ENCODE measurements at places on chromosomes 11 and 22. TPM values are rescaled to one million over a fixed set of nuclear protein-coding genes. Genes with fewer than 3 reads are reported as not detected.

TRMT2A gene
- total RNA-seq, result 40.4 TPM

OR56A1 gene
- under 0.01 TPM for total RNA-seq

SMTNL1 gene
- total RNA-seq, result 107 TPM

OR52A1 gene
- total RNA-seq, result not detected

HOATZ gene
- not detected for total RNA-seq

FAM111B gene
- total RNA-seq, result 12.0 TPM

GGTLC2 gene
- not detected for total RNA-seq

DNA sequence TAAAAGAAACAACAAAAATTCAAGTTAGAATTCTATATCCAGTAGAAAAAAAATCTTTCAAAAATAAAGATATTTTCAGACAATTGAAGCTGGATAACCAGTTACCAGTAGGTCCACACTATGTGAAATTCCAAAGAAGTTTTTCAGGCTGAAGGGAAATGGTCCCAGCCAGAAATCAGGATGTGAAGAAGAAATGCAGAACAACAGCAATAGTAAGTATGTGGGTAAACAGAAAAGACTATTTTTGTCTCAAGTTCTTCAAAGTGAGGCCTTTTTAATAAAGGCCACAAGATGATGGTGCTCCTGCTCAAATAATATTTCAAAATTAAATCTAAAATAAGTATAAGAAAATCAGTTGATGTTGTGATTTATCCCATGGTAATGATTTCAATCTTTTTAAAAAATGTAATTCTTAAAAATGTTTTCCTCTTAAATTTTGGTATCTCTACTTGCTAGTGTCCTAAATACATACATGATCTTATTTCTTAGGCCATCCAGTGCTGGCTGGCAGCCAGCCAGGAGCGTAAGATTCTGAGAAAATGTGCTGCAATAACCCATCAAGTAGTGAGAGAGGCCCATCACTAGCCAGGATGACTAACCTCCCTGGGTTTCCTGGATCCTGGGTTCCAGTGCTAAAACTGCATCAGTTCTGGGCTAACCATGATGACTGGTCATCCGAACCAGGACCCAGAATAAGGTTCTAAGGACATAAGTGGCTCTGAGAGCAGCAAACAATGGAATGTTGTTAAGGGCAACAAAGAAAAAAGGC, 15.6 kb upstream of the UCP3 start:
- peak; percentile 28 for DNase-seq

DNA sequence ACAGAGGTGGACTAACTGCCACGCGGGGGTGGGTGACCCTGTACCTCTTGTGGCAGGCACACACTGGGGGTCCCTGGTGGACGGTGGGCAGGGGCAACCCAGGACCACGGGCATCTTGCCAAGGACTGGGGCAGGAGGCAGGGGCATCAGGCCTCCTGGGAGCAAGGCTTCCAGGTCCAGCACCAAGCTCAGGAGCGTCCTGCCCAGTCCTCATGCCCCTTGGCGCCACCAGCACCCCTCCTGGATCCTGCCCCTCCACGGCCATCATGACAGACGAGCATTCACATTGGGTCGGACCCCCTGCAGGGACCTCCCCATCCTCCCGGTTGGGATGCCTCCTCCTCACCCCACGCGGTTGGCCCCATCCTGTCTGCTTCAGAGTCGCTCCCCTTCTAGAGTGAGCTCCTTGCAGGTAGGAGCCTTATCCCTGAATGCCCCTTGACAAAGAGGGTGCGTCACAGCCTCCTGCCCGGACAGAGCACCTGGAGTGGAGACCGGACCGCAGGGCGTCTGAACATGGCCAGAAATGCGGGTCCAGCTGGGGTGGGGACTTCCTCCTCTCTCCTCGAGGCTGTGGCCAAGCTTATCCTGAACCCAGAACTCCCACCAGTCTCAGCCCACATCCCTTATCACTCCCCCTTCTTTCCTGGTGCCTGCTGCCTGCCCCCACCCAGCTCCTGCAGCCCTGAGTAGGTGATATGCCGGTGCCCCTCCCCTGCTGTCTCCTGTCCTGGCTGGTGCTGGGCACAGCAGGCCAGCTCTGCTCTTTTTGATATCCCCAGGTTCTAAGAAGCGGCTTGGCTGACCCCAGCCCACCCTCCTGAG, 40.3 kb downstream of the IGF2 start:
- no peak for DNase-seq

DNA sequence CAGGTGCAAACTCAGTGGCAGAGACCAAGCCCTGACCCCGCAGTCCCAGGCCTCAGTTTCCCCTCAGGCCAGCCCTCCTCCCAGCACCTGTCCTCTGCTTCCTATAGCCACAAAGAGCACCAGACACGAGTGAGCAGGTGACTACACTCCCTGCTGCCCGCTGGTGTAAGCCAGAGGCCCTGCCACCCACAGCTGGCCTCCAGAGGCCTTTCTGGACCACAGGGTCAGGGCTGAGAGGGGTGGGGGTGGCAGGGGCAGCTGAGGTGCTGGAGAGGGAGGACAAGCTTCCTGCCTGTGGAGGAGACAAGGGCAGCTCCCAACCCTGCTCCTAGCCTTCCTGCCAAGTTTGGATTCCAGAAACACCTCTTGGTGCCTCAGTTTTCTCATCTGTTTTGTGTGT, 31.3 kb upstream of the WNT7B start:
- DNase-seq, result no peak

DNA sequence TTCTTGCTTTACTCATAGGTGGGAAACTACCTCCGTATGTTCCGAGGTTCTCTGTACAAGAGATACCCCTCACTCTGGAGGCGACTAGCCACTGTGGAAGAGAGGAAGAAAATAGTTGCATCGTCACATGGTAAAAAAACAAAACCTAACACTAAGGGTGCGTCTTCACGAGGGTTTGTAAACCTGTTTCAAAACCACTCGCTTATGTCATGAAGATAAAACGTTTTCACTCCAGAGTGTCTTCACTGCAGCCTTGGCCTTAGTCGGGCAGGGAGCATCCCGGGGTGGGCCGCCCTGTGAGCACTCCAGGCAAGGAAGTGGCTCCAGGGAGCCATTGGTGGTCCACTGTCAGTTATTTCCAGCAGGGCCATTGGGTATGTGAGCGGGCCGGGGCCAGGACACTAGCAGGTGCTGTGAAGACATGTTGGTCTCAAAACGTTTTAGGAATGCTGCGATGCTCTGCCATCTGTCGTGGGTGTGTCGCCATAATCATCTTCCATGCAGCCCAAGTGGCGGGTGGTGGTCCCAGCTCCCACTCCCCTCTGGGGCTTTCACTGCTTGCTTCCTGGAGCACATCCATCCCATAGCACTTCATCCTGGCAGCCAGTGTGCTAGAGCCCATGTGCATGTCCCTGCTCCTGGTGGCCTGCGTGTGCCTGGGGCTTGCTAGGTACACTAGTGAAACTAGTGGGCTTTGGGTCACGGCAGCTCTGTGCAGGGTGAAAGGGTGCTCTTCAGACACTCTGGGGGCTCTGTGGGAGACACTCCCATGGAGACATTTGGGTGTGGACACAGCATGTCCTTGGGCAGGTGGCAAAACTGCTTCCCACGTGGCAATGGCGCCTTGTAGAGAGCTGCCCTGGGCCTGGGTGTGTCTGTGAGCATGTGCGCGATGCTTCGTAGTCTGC, 5.2 kb downstream of the SMARCB1 start:
- no peak for DNase-seq

DNA sequence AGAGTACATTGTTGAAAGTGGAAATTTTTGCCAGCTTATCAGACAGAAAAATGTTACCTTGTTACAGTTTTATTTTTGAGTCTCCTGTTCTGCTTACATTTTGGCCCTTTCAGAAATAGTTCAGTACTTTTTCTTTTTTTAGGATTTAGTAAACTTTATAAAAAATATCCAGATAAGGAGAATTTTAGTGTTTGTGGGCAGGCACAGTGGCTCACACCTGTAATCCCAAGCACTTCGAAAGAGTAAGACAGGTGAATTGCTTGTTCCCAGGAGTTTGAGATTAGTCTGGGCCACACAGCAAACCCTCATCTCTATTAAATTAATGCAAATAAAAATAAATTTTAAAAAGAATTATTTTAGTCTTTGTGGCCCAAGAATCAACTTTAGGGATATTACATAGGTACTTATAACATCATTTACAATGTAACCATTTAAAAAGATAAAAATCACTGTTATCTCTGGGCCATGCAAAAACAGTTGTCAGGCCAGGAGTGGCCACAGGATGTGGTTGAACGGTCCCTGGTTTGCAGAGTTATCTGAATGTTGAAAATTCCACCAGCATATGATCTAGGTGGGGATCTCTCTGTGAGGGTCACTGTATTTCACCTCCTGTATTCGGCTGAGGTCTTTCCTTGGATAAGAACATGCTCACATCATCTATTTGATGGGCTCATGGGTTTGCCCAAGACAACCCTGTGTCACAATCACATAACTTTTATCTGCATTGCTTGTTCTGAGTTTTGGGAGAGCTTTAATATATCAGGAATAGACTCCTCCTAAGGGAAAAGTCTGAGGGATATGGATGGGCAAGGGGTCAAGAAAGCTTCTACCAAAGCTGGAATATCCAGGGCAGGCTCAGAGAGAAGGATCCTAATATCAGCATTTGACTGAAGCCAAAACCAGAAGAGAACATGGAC, 91.5 kb downstream of the GGTLC2 start:
- no peak for DNase-seq

GRCh38 chr11:41879214-41879613, 419.8 kb upstream of the LRRC4C start:
- no peak for DNase-seq

- no peak for DNase-seq
These were observed 98.7 kb upstream of the SORL1-AS1 start for GRCh38 chr11:121551463-121551862.

DNA sequence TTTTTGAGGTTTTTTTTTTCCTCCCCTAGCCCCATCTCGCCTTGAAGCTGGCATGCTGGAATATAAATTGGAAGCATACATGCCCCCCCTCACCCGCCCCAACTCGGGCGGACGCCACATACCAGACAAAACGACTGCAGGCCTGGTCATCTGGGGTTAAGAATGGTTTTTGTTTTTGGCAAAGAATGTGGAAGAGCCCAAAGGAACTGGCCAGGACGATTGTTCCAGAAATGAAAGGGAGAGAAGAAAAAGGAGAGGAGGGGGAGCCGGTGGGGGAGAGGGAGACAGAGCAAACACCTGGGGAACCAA, 25.0 kb downstream of the MN1 start:
- DNase-seq, result no peak

GRCh38 chr11:85423316-85423715, 203.8 kb downstream of the DLG2 start:
- peak; percentile 81 for DNase-seq

- no peak for DNase-seq
These were observed 4.5 kb downstream of the TAF6L start for GRCh38 chr11:62775646-62776045.

DNA sequence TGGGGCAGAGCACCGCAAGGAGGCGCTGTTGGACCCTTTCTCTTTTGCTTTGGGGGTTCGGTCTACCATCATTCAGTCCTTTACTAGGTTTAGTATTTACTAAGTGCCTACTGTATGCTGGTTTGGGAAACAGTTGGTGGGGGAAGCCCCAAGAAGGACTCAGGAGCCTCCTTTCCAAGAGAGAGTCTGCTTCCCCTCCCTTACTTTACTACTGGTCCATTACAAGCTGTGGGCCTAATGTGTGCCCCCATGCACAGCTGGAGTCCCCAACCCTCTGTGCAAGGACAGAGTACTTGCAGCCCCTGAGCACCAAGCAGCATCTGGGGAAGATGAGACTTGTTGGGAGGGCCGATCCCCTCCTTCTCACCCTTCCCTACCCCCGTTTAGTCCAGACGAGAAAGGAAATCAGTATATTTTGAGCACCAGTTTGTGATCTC, 876 bp upstream of the UBE2L6 start:
- DNase-seq, result peak; percentile 93

- DNase-seq, result no peak
These were observed 48.7 kb downstream of the OTOG start for GRCh38 chr11:17595526-17596309.

- DNase-seq, result no peak
These were observed 5.1 kb downstream of the SUSD2 start for GRCh38 chr22:24186352-24186740.

DNA sequence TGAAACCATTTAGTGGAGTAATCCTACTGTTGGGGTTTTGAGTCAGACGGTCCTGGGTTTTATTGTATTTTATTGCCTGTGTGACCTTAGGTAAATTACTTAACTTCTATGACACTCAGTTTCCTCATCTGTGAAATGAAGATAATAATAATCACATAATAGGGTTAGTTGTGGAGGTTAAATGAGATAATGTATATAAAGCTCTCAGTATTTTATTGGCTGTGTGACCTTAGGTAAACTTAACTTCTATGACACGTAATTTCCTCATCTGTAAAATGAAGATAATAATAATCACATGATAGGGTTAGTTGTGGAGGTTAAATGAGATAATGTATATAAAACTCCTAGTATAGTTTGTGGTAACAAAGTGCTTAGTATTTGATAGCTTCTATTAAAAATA, 13.2 kb downstream of the BARX2 start:
- no peak for DNase-seq
